ENCODE measurements at places on chromosomes 7 and 10. TPM values are rescaled to one million over a fixed set of nuclear protein-coding genes. Genes with fewer than 3 reads are reported as not detected.

ZNF804B gene
- 49.1 TPM for total RNA-seq

NRCAM gene
- 13.6 TPM for total RNA-seq

SPDYE16 gene
- total RNA-seq = not detected

VWA2 gene
- total RNA-seq = not detected

CEP55 gene
- total RNA-seq = 1.0 TPM

DNA sequence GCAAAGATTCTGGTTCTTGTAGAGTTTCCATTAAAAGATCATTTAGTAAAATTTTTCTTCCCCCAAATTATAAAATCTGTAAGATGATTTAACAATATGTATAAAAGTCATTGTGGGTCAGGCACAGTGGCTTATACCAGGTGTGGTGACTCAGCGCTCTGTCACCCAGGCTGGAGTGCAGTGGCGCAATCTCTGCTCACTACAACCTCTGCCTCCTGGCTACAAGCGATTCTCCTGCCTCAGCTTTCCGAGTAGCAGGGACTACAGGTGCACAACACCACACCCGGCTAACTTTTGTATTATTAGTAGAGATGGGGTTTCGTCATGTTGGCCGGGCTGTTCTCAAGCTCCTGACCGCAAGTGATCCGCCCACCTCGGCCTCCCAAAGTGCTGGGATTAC, 68.0 kb downstream of the SEPTIN14 start:
- DNase-seq = no peak

- DNase-seq = no peak
Measured at GRCh38 chr7:84162125-84162524, 32.5 kb downstream of the SEMA3A start.

- DNase-seq = no peak
Measured at GRCh38 chr10:113339121-113339520, 213.7 kb upstream of the HABP2 start.

DNA sequence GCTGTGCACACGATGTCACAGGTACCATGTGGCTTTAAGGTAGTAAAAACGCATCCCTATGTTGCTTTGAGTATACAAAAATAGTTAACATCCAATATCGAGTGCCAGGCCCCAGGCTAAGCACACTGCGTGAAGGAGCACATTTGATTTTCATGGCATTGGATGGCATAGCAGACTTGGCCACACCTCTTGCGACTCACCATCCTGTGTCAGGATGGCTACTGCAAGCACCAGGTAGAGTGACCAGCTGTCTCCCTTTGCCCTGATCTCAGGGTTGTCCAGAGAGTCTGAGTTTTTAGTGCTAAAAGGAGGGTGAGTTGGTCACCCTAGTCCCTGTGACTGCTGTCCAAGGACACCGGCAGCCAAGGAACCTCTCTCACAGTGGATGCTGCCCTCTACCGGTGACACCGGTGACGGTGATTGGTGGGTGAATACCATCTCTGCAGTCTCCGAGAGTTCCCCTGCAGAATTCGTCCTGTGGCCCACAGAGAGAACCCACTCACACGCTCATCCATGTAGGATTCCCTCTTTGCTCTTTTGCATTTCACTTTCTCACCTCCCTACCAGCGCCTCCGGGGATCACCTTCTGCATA, 76.1 kb downstream of the BICC1 start:
- DNase-seq = no peak

GRCh38 chr10:129259128-129259815, 207.8 kb upstream of the MGMT start:
- DNase-seq = no peak

- no peak for DNase-seq
Measured at GRCh38 chr7:155785536-155785935, 26.7 kb downstream of the SHH start.

- DNase-seq = no peak
Measured at GRCh38 chr7:148042935-148043631, 547.5 kb upstream of the C7orf33 start.

DNA sequence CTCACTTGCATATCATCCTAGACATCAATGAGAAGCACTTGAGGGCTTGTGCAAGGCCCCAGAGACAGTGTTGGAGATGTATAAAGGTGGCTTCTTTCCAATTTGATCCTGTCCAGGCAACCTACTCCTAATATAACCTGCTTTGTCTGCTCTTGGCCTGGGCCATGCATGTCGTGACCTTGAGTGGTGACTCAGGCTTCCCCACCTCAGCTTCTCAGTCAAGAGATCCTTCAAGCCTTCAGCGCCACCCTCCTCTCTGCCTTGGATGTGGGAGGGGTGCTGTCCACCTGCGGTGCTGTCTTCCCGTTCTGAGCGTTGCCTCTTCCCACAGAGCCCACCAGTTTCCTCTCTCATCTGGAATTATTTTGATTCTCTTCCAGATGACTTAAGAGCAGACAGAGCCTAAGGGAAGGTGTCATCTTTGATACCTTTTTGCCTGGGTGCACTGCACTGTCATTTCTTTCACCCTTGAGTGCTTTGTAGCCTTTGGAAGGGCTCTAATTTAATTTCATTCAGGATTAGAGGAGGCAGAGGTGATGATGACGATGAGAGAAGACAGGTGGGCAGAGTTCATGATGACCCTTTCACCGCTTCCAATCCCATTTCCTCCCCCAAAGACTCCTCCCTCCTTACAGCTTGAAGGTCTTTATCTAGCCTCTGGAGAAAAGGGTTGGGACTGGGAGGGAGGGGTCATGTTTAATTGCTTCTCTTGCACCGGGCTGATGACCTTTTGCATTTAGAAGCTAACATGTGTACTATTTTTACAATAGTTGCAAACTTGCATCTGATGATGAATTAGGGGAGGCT, 6.9 kb downstream of the LSMEM1 start:
- no peak for DNase-seq

DNA sequence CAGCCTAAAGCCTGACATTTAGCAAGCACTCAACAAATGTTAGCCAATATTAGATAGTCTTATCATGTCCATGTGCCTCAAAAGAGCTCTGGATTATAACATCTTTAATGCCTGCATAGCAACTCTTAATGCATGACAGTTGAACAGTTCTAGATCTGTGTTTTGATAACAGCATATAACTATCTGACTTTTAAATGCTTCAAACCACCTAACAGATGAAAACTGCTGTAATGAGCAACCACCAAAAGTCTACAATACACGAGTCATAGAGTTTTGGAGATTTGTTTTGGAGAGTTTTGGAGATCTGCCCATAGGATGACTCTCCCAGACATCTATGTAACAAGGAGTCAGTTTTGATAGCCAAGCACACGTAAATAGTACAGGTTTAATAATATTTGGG, 227.3 kb downstream of the TWIST1 start:
- no peak for DNase-seq

GRCh38 chr7:122430710-122431109, 126.2 kb upstream of the FEZF1 start:
- DNase-seq = no peak

- no peak for DNase-seq
Measured at GRCh38 chr7:43522406-43523156, 60.3 kb upstream of the STK17A start.

GRCh38 chr7:92076509-92076908, 57.8 kb downstream of the CYP51A1 start:
- no peak for DNase-seq
